ENCODE measurements at places on chromosomes 13 and 19.

DNA sequence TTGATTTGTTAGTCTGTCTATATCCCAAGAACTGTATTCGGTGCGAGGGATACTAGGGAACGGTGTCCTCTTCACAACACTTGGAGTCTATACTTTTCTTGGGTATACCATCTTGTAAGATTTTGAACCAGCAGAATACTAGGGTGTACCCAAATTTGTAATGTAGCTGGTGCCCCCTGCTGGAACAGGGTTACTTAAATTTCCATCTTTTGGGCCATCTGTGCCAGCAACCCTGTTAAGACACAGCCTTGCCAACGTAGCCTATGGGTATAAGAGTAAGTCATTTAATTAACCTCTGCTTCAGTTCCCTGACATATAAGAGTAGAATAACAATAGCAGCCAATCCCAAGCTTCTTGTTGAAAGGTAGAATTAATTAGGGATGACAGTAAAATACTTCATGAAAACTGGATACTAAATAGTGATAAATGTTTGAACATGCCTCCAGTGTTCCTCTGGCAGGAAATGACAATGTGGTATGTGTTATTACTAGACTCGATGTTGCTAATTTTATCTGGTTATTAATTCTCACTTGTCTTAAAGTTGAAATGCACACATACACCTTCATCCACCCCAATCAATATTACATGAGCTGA, 607.6 kb downstream of the FGF9 start:
- peak; percentile 36 for DNase-seq

- no peak for DNase-seq
These were observed 69.1 kb downstream of the ALOX5AP start for GRCh38 chr13:30804474-30804873.

- no peak for DNase-seq
These were observed 5.6 kb upstream of the PRKD2 start for GRCh38 chr19:46722421-46723022.

GRCh38 chr19:45419396-45419795, 4.3 kb downstream of the ERCC1 start:
- no peak for DNase-seq

- DNase-seq, result peak; percentile 4
These were observed 107.8 kb upstream of the TNFSF11 start for GRCh38 chr13:42466123-42466522.

GRCh38 chr19:48967346-48968178, 2.5 kb downstream of the FTL start:
- DNase-seq, result no peak

GRCh38 chr13:109199280-109199679, 569.9 kb downstream of the MYO16 start:
- no peak for DNase-seq

DNA sequence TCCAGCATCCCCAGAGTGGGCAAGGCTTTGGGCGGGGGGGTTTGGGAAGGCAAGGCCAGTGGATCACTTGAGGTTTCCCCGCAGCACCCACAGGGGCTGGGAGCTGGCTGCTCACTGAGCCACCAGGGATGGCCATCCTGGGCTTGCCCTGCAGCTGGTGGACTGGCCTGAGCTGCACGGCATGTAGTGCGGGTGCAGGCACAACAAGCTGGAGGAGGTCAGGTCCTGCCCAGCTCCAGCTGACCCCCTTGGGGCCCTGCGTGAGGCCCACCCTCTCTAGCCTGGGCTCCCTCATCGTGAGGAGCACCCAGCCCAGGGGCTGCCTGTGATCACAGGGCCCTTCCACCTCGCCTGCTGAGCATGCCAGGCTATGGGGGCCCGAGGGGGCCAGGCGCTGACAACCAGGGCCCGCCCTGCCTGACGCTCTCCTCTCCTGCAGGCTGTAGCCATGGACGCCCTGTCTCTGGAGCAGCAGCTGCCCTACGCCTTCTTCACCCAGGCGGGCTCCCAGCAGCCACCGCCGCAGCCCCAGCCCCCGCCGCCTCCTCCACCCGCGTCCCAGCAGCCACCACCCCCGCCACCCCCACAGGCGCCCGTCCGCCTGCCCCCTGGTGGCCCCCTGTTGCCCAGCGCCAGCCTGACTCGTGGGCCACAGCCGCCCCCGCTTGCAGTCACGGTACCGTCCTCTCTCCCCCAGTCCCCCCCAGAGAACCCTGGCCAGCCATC, 22.9 kb downstream of the COMP start:
- no peak for DNase-seq

DNA sequence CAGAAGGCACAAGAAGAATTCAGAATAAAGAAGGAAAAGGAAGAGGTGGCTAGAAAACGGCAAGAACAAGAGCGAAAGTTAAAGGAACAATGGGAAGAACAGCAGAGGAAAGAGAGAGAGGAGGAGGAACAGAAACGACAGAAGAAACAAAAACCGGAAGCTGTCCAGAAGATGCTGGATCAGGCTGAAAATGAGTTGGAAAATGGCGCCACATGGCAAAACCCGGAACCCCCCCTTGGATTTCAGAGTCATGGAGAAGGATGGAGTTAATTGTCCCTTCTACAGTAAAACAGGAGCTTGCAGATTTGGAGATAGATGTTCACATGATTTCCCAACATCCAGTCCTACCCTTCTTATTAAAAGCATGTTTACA, 6.7 kb downstream of the CD209 start:
- no peak for DNase-seq

GRCh38 chr13:44917589-44918325, 71.5 kb downstream of the NUFIP1 start:
- peak; percentile 99 for DNase-seq

DNA sequence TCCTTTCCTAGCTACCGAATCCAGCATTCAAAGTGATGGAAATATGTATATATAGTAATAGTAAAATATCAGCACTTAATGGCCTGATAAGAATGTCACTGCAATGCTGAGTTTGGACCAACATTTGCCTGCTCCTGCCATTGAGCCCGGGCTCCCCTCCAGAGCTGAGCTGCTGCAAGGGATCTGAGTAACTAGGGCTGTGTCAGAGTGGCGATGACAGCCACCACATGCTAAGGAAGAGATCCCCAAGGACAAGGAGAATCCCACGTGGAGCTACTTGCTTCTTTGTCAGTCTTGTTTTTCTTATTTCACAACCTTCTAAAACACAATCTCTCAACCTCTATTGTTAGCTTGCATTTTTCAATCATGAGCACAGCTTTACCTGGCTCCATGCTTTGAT, 19.5 kb upstream of the ALOX5AP start:
- DNase-seq, result no peak

GRCh38 chr13:57424379-57424778, 207.2 kb upstream of the PCDH17 start:
- DNase-seq, result no peak

DNA sequence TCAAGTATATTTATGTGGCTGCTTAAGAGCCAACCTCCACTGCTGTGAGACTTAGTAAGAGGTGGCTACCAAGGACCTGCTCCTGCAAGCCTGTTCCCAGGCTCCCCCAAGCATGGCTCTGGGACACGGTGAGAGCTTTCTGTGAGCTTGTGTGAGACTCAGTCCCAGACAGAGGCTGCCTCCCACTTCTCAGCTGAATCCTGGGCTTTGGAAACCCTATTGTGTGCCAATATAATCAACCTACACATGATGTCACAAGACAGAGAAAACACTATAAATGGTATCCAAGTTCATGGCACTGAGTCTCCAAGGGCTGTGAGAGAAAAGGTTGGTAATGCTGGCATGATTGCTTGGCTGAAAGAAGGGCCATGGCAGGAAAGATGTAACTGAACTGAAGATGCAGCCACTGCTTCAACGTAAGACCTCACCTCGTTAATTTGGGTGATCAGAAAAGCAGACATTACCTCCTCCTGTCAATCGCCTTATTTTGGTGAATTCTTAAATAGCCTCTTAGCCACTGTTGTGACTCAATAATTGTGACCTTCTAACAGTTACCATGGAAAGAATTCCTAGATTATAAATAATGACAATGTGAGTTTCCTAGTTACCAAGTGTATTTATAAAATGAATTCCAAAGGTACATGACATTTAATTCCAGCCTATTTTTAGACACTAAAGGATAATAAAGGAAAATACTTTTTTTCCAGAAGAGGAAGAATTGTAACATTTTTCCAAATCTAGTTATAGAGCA, 332.0 kb downstream of the IRS2 start:
- no peak for DNase-seq

DNA sequence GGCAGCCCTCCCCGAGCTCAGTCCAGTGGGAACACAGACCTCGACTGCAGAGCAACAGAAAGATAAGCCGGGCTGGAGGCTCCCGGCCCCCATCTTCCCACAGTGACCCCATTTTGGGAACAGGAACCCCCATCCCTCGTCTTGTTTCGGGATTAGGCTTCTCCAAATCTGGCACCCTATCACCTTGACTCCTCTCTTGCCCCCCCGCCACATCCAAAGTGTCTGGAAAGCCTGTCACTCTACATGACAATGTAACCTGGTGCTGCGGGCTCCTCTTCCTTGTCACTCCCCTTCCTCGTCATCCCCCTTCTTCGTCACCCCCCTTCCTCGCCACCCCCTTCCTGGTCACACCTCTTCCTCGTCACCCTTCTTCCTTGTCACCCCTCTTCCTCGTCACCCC, 10.1 kb downstream of the PAK4 start:
- DNase-seq, result no peak

DNA sequence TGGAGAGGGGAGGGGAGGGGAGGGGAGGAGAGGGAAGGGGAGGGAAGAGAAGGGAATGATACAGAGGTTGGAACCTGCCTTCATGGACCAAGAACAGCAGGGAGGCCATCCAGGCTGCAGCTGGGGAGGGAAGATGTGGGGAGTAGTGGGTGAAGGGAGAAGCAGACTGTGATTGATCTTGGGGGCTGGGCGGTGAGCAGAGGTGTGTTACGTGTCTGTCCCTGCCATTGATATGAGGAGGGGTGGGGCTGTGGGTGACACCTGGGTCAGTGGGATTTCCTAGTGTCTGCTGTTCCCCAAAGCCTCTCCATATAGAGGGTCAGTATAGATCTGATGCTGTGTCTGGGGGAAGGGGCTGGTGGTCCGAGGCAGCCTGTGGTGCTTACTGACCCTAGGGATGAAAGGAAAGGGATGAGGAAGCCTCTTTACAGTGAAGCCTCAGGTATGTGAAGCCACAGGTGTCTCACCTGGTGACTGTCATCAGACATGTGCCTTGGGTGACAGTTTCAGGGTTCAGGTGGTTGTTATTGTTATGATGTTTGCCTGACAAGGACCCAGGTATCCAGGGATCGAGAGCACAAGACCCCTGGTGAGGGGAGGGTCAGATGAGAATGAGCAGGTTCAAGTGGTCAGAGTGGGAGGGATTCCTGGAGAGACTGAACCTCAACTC, 18.7 kb upstream of the CEACAM1 start:
- no peak for DNase-seq

- peak; percentile 99 for DNase-seq
These were observed 5.8 kb upstream of the TPM4 start for GRCh38 chr19:16070366-16070990.

Measured in small intestine (tissue), 16 donors.